ENCODE measurements at places on chromosomes 2 and 18. TPM values are rescaled to one million over a fixed set of nuclear protein-coding genes. Genes with fewer than 3 reads are reported as not detected.

The SPP2 gene
- 78.5 TPM for total RNA-seq

The LRP2 gene
- 33.8 TPM for total RNA-seq

The REG1A gene
- total RNA-seq: 0.53 TPM

- H3K4me3 ChIP-seq: no peak overlapping the region
- no peaks in the 10 kb centered on the region for H3K36me3 ChIP-seq
- peak overlapping the region; percentile 54 for H3K27ac ChIP-seq
- H3K27me3 ChIP-seq: no peaks in the 10 kb centered on the region
- H3K4me1 ChIP-seq: peaks cover 9% of the 10 kb centered on the region
Measured at GRCh38 chr2:46150445-46150955, 146.7 kb upstream of the EPAS1 start.

- no peaks in the 10 kb centered on the region for H3K4me1 ChIP-seq
- H3K27ac ChIP-seq: no peak overlapping the region
- DNase-seq: no peak
- no peaks in the 10 kb centered on the region for H3K36me3 ChIP-seq
Measured at GRCh38 chr18:76275727-76276313, 219.2 kb downstream of the ZNF516 start.

- no peak overlapping the region for H3K27ac ChIP-seq
- no peak for DNase-seq
- no peaks in the 10 kb centered on the region for H3K4me1 ChIP-seq
Measured at GRCh38 chr2:220795705-220796104, 776.4 kb downstream of the EPHA4 start.

- H3K4me3 ChIP-seq: no peak overlapping the region
- no peaks in the 10 kb centered on the region for H3K36me3 ChIP-seq
- no peak for DNase-seq
Measured at GRCh38 chr2:190325588-190325987, 6.0 kb upstream of the HIBCH start.

GRCh38 chr2:163417596-163418337 is 318.0 kb downstream of the FIGN start:
- peaks cover 3% of the 10 kb centered on the region for H3K27me3 ChIP-seq
- no peak overlapping the region for H3K27ac ChIP-seq
- H3K4me1 ChIP-seq: no peaks in the 10 kb centered on the region
- H3K4me3 ChIP-seq: no peak overlapping the region

Data from hepatocyte (in vitro differentiated cells).